Small intestine (tissue), 16 donors: ENCODE measurements at places on chromosomes 4 and X.

DNA sequence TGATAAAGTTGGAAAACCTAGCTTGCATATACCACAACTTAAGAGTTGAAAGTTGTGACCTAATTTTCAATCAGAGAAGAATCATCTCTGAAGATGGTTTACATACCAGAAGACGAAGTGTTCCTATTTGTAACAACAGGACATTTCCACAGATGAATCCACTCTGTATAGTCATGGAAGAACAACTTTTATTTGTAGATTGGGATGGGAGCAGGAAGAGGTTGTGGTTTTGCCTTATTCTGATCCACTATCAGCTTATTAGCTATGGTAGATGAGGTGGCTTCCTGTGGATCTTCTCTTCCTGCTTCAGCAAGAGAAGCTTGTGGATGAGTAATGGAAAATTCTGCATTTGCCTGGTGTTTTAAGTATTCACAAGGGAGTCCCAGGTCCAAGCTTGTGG, 18.6 kb upstream of the SUPT20HL1 start:
- DNase-seq, result no peak

- no peak for DNase-seq
Observed at GRCh38 chrX:84363663-84364062, 138.6 kb downstream of the HDX start.

DNA sequence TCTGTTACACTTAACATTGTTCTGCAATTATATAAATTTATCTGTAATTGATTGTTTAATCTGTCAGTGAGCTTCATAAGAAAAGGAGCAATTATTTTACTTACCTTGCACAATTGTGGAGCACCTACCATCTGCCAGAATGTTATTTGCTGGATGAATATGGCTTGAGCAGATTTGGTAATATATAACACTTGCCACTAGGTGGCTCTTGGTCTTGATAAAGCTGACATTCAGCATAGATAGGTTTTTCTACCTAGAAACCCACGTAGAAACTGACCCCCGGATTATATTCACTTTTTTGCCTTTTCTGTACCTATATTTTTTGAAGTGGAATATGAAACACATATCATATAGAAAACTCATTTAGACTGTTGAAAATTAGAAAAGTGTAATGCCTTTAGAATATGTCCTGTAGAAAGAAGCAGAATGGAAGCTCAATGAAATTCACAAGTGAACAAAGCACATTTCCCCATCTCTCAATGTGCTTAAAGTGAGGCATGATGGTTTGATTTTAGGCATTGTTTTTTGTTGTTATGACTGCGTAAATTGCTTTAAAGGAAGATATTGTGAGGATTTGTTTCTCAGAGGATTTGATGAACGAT, 9.5 kb downstream of the RBPJ start:
- peak; percentile 68 for DNase-seq

GRCh38 chr4:48651914-48652313, 128.2 kb downstream of the FRYL start:
- no peak for DNase-seq

DNA sequence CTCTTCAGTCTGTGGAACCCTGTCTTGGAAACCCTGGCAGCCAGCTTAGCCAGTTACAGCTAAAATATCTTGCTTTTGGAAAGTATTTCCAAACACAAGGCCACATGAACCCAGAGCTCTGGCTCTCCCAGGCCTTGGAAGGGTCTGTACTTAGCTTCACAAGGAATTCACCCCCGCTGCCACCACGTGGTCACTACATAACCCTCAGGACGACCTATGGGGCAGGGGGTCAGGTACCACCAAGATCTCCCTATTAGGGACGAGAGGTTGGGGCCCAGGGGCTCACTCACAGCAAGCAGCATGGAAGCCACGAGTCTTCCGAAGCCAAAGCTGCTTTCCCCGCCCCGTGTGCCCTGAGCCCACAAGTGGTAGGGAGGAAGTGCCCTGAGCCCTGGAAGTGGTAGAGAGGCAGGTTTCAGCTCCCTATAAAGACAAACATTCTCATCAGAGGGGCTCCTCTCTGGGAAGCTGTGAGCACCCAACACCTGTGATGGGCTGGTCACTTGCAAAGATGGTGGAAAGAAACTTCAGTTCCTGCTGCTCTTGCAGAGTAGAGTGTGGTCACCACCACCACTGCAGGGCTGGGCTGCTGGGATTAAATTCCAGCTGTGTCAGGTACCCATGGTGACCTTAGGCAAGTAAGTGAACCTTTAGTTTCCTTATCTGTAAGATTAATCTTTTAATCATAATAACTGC, 4.7 kb upstream of the JAKMIP1 start:
- DNase-seq, result no peak

DNA sequence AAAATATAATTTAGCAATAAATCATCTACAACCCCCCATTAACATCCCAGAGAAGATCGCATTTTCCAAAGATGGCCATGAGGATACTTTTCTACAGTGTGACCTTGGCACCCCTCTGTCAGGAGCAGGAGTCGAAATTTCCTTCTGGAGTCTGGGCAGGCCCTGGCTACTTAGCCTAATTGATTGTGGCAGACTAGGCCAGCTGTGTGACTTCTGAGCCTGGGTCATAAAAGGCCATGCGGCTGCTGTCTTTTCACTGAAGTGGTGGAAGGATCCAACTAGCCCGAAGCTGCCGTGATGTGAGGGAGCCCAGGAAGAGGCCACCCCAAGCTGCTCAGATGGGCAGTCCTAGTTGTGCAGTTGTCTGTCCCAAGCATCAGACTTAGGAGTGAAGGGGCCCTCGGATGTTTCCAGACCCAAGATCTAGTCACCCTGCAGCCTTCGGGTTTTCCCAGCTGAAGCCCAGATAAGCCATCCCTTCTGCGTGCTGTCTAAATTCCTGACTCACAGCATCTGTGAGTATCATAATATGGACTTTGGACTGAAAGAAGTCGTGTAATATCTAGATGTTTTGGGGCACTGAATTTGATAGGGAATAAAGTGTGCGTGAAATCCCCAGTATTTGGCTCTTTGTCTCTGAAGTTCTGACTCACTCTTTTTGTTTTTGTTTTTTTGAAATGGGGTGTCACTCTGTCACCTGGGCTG, 21.0 kb downstream of the PDK3 start:
- DNase-seq, result no peak

- no peak for DNase-seq
Observed at GRCh38 chrX:105829011-105829410, 6.7 kb downstream of the NRK start.

DNA sequence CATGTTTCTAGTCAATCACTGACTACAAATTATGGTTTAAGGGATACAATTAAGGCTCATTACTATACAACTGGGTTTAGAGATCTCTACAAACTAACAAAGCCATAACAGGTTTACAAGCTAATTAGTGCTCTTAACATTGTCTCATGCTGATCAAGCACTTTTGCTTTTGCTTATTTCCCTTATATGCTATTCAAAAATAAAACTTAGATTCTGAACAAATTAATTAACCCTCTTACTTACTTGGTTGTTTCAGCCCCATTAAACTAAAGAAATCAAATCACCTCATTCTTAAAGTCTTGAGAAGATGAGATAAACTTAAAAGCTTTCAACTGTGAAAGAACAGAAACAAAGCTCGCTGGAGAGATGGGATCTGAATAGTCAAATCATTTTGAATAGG, 2024.5 kb upstream of the ADGRL3 start:
- no peak for DNase-seq

GRCh38 chrX:71195964-71196649, 26.9 kb upstream of the GJB1 start:
- peak; percentile 49 for DNase-seq

DNA sequence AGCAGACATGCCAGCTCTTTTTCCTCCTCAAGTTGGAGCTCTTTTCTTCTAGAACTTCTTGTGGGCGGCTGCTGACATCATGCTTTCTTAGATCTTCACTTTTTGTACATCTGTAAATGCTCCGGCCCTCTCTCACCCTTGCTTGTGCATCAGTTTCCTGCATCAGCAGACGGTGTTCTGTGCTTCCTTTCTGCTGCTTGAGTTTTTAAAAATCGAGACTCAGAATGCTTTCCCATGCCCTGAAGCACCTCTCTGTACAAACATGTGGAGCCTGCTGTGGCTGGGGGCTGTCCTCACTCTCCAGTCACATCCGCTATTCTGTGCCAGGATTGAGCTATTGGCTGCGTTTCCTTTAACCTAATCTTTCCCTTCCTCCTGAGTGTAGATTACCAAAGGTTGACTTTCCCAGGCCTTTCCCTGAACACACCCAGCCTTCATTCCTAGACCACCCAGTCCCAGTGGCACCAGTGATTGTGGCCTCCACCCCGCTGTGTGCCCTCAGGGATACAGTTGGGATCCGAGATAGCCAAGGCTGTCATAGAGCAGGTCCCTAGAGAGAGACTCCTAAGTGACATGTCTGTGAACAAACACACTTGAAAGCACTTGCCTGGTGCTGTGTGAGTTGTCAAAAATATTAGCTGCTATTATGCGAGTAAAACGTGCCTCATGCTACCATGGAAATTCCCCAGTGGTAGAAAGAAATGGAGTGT, 41.9 kb downstream of the TNIP2 start:
- no peak for DNase-seq

- DNase-seq, result peak; percentile 6
Observed at GRCh38 chr4:109359040-109359646, 56.7 kb upstream of the COL25A1 start.

DNA sequence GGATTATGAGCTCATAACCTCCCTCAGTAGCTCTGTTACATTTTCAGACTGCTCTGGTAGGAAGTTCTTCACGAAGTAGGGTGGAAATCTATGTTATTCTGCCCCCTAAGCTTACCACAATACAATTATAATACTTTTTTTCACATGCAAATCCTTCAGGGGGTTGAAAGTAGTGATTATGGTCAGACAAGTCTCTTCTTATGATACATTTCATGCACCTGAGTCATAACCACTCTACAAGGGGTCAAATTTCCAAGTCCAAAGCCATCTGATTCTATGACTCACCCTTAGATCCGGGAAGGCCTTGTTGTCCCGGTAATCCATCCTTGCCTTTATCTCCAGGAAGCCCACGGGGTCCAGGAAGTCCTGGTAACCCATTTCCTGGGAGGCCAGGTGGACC, 95.2 kb downstream of the ATG4A start:
- peak; percentile 75 for DNase-seq

DNA sequence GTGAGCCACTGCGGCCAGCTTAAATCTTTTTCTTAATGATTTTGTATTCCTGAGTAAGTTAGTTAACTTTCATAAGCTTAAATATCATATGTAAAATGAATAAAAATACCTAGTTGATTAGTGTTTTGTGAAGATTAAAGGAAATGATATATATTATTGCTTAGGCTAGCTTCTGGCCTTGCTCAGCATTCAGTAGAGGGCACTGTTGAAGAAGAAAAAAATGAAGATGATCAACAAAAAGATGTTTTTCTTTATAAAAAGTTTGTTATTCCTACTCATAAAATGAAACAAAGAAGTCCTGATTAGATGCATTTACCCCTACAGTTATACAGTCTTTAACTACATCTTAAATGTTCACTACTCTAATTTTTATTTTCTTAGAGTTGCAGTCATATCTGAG, 797.7 kb downstream of the RAPGEF2 start:
- DNase-seq, result no peak

DNA sequence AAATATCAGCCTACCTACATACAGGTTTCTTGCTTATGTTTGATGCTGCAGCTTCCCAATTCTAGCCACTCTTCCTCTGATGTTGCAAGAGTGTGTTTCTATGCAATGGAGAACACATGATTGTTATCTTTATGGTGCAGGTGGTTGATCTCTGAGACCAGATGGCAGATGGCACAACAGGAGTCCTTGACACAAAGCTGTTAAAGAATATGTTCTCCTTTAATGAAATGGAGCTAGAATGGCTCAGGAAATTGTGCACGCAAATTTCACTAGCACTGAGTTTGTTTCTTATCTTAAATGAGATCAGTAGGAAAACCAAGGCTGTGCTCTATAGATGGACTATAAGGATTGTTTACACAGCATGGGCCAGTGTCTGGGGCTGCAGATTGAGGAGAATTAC, 29.9 kb upstream of the TTC29 start:
- peak; percentile 9 for DNase-seq

DNA sequence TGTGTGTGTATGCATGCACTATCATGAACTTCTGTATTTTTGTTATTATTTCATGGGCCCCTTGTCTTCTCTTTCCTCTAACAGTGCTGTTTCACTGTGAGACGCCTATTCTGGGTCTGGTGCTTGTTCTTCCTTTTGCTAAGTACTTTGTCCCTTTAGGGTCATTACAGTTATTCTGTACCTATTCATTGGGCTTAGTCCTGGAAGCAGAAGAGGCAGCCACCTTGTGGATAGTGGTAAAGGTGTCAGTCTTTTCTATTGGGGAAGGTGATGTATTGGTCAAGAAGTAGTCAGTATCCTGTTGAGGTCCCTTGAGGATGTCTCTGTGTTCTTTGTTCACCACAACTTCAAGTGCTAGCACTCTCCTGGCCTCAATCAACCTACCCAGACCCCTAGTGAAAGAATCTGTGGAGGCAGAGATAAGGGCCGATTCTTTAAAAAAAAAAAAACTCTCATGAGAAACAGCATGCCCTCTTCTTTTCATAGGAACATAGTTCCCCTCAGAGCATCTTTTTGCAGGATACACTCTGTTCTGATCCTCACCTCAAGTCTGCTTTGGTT, 593.8 kb downstream of the SPRY1 start:
- no peak for DNase-seq

- no peak for DNase-seq
Observed at GRCh38 chr4:26900765-26901164, 40.1 kb downstream of the STIM2 start.

- DNase-seq, result no peak
Observed at GRCh38 chr4:15651676-15652075, 3.5 kb downstream of the FBXL5 start.

- no peak for DNase-seq
Observed at GRCh38 chrX:40736170-40736505, 796 bp upstream of the MED14 start.

GRCh38 chr4:147492761-147493160, 11.9 kb downstream of the EDNRA start:
- no peak for DNase-seq

- no peak for DNase-seq
Observed at GRCh38 chrX:10612215-10612614, 8.2 kb downstream of the MID1 start.

- peak; percentile 70 for DNase-seq
Observed at GRCh38 chr4:105637408-105638176, 70.9 kb downstream of the INTS12 start.

DNA sequence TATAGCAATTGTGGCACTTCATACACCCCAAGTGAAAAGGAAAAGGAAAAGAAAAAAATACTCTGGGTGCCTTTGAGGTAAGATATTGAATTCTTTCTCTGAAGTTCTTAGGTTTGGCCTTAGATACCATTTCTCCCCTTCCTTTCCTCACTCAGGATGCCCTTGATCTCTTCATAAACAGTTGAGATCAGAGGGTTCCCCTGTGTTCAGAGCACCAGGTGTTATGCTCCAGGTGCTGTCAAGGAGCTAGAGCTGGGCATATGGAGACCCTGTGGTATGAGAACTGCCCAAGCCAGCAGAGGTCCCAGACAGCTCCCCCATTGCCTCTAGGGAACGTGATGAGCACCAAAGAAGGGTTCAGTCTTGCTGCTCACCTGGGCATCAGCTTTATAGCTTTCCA, 17.1 kb upstream of the CD40LG start:
- DNase-seq, result no peak

- no peak for DNase-seq
Observed at GRCh38 chr4:157576671-157577217, 356.2 kb downstream of the GRIA2 start.
